ENCODE measurements at places on chromosomes 16 and 17. TPM values are rescaled to one million over a fixed set of nuclear protein-coding genes. Genes with fewer than 3 reads are reported as not detected.

DNA sequence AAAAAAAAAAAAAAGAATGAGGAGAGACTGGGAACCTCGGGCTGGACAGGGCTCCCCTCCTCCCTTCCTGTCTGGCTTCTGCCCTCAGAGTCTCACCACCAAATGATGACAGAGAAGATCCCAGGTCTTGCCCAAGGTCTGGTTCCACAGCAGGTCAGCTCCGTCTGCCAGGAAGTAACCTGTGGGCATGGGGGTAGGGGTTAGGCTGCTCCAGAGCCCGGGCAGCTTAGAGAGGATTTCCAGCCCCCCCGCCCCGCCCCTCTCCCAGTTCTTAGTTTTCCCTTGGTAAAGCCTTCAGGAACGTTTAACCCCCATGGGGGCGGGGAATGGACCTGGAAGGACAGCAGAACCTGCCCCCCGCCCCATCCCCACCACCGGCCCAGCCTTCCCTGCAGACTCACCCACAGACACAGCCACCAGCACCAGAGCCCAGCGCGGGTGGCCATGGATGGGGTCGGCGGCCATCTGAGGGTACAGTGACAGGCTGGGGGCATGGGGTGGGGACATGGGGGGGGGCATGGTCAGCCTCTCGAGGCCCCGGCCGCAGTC is 700 bp downstream of the TLCD2 start:
- DNase-seq = no peak

- peak; percentile 85 for DNase-seq
These were observed 33.9 kb downstream of the BAHCC1 start for GRCh38 chr17:81428948-81429774.

DNA sequence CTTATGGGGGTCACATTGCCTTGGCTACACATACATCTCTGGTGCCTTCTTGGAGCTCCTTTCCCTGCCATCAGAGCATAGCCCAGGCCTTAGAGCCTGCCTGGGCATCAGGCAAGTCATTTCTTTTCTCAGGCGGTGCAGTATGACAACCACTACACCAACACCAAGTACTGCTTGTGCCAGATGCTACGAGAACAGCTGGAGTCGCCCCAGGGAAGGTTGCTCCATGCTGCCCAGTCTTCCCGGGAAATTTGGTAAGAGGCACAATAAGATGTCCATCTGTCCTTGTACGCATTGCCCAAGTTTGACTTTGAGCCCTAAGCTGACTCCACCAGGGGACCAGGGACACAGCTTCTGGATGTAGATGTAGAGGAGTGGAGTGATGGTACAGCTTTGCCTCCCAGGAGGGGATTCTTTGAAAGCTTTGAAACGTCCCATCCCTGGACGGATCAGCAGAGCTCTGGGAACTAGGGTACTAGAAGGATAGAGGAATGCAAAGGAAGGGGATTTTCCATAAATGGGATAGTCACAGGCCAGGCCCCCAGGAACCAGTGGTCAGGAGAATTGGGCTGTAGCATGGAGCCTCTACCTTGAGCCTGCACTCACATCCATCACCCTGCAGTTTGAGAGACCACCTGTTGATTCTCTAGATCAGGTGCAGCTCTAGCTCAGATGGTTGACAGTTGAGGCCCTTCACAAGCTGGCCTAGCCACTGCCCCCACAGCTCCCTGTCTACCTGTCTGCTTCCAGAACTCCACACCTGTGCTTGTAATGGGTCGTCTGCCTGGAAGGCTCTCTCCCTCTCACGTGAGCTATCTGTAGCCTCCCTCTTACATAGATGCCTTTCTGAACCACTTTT is 11.0 kb upstream of the NFATC3 start:
- DNase-seq = no peak

- no peak for DNase-seq
These were observed 1.7 kb upstream of the BRCA1 start for GRCh38 chr17:43126911-43127290.

GRCh38 chr16:55480228-55480655 is 1.2 kb downstream of the MMP2 start:
- DNase-seq = peak; percentile 86

DBF4B gene
- total RNA-seq = 5.9 TPM

DNA sequence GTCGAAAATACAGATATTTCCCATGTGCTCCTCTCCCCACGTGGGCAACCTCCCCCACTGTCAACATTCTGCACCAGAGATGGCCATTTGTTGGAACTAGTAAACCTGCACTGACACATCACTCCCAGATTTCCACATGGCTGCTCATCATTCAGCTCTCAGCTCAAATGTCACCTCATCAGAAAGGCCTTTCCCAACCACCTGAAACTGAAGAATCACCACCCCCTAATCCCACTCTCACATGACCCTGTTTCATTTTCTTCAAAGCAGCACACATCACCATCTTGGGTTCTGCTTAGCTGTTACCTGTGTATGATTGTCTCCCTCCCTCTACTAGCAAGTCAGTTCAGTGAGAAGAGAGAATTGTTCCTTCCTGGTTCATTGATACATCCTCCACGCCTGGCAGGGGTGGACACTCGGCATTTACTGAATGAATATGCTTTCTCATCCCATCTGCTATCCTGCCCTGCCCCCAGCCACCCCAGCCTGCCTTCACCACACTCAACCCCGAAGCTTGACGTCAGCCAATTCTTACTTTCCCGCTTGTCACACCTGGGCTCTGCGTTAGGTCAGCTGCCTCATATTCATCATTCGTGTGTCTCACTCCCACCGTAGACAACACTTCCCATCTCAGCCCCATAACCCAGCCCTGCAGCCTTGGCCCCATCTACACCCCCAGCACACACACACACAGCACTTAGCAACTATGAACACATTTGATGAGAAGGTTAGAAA is 1.5 kb downstream of the C17orf114 start:
- no peak for DNase-seq

RNU2-1 gene
- 6,310 TPM for total RNA-seq

- DNase-seq = no peak
These were observed 11.1 kb downstream of the CD300LG start for GRCh38 chr17:43857957-43858600.

- DNase-seq = no peak
These were observed 77.9 kb upstream of the SDK2 start for GRCh38 chr17:73722165-73722564.

GRCh38 chr17:6969323-6969726 is 26.5 kb upstream of the ALOX12 start:
- DNase-seq = no peak

GRCh38 chr16:27740496-27741201 is 190.7 kb downstream of the KATNIP start:
- no peak for DNase-seq

TBC1D3B gene
- 3.3 TPM for total RNA-seq

DNA sequence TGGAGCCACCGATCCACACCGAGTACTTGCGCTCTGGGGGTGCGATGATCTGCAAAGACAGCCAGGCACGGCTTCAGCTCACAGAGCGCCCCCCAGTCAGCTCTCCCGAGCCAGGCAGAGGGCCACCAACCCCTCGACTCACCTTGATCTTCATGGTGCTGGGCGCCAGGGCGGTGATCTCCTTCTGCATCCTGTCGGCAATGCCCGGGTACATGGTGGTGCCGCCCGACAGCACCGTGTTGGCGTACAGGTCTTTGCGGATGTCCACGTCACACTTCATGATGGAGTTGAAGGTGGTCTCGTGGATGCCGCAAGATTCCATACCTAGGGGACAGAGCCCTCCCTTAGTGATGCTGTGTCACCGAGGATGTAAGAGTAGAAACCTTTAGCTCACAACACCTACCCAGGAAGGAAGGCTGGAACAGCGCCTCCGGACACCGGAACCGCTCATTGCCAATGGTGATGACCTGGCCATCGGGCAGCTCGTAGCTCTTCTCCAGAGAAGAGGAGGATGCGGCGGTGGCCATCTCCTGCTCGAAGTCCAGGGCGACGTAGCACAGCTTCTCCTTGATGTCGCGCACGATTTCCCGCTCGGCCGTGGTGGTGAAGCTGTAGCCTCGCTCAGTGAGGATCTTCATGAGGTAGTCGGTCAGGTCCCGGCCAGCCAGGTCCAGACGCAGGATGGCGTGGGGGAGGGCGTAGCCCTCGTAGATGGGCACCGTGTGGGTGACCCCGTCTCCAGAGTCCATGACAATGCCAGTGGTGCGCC is 1.6 kb downstream of the ACTG1 start:
- no peak for DNase-seq

MYH2 gene
- total RNA-seq = 0.22 TPM

- no peak for DNase-seq
These were observed 4.4 kb downstream of the ATP2A1 start for GRCh38 chr16:28882551-28883160.

DNA sequence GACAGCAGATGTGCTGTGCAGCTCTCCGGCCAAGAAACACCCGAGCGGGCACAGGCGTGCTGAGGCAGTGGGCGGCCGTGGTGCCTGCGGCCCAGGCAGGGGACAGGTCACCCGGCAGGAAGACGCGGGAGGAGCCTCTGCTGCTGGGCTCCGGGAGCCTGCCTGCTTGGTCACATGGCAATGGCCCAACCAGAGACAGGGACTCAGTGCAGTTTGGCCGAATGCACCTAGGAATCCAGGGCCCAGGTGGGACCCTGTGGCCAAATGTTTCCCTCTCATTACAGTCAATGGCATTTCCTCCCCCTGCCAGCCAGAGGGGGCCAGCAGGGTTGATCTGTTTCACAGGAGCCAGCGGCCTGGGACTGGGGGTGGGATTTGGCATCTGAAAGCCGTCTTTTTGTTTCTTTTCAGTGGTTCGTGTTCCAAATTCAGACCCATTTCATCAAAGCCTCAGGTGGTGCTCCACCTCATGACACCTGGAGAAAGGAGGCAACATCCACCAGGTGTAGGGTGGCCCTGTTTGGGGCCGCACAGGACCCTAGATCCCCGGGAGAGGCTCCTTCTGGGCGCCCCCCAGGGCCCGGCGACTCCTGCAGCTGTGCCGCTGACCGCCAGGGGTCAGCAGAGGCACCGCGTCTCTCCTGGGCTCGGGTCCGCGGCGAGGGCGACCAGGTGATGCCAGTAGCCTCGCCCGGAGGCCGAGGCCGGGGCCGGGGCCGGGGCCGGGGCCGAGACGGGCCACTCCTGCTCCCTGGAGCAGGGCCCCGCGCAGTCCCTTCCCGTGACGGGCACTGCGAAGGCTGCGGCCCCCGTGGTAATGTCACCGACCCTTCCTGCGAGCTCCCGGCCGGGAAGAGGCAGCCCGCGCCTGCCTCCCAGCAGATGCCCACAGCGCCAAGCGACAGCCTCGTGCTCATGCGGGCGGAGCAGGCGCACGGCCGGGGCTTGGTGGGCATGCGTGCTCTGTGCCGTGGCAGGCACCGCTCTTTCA is 118.5 kb downstream of the C16orf78 start:
- peak; percentile 77 for DNase-seq

DNA sequence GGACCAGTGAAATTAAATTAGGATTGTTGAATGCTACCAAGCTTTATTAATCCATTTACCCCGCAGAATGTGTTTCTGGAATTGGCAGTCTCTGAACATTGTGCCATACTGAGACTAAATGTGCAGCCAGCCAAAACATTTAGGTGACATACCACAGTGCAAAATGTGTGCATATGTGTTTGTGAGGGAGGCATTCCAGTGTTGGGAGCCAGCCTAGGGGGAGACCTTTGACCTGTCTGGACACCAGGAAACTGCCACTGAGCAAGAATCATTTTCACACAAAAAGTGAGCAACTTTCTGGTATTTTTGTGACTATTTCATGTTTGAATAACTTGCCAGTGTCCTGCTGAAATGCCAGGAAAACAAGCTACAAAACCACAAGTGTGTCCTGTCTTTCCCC is 64.7 kb upstream of the SLC12A3 start:
- no peak for DNase-seq

DNA sequence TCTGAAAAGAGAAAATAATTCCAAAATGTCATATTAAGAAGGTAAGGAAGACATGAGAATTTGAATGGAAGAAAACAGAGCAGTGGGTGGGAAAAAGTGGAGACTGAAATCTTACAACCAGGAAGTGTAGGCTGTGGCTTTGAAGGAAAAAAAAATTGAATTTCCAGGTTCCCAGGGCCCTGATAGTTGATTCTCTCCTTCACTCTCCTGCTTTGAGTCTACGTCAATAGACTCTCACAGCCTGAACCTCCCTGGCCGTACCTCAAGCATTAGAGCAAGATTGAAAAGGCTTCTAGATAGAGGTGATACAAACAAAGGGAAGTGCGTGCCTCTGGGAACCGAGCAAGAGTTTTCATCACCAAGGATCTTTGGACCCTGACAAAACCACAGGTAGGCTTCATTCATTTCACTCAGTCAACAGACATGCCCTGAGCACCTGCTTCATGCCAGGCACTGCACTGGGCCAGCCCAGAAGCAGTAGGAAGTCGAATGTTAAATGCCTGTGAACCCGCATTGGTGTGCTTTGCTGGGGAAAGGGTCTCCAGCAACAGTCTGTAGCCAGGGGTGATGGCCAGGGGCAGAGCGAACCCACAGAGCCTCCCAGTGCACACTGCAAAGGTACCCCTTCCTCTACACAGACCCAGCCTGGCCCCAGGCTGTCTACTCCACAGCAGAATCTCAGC is 163.9 kb downstream of the SLC39A11 start:
- DNase-seq = no peak

DNA sequence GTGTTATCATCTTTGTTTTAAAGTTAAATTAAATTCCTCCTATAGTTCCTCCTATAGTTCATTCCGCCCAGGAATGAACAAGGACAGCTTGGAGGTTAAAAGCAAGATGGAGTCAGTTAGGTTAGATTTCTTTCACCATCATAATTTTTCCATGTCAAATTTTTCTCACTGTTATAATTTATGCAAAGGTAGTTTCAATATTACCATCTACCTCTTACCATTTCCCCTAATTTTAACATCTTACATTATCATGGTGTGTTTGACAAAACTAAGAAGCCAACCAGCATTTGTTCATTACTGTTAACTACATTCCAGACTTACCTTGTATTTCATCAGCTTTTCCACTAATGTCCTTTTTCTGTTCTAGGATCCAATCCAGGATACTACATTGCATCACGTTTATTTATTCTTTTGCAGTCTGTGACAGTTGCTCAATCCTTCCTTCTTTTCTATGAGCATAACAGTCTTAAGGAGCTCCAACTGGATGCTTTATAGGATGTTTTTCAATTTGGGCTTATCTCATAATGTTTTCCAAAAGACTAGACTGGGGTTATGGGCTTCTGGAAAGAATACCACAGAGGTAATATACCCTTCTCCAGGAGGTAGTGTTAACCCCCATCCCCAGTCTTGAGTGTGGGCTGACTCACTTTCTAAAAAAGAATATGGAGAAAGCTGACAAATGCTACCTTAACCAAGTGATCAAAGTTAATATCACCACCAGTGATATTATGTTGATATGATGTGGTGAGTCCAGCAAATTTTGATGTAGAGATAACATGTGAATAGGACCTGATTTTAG is 158.5 kb downstream of the PPM1E start:
- no peak for DNase-seq

- DNase-seq = no peak
These were observed 11.6 kb downstream of the RCVRN start for GRCh38 chr17:9893411-9894012.

DNA sequence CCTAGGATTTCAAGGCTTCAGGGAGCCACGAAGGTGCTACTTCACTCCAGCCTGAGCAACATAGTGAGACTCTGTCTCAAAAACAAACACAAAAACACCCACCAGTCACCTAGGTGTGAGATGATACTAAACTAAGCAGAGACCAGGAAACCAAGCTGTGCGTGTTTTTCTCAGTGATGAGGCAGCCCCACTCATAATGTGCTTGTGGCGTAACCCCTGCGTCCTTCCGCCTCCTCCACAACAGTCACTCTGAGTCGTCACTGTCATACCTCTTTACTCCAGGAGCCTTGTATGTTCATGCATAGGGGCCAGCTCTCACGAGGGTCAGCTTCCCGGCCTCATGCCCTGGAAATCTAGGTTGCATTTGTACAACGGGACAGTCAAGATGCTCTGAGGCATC is 31.1 kb upstream of the SLC47A1 start:
- no peak for DNase-seq

HP gene
- 8.3 TPM for total RNA-seq
